ENCODE measurements at places on chromosomes 2 and 18.
A peak's percentile ranks its signal among the peaks of the same experiment; 100 is the strongest.

GRCh38 chr2:82182270-82182669 is 1877.7 kb upstream of the LRRTM1 start:
- no peak for DNase-seq

DNA sequence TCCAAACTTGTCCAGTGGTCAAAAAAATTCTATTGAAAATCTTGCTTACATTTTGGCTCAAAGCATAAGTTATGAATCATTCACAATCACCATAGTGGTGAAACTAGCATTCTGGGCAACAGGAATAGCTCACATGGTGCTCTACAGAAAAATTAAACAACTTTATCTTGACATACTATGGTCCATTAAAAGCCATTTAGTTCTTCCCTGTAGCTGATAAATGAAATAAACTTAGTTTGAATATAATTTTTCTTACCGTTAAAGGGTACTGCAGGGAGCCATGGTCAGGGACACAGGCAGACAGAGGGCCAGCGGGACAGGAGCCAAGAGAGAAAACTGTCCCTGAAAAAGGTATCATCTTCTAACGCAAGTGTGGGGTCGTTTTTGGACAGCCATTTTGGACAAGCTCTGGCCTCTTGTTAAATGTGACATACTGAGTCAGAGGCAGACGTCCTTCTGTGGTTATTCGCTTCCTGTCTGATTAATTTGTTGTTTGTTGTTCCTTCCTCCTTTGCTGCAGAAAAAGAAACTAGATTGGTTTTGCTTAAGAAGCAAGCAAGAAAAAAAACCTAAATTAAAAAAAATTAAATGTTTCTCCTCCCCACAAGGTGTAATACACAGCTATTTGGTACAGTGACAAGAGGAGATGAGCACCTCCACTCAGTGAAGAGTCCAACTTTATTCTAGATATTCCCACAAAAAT is at the start of gene WIPF1:
Gene WIPF1, minus strand, starts transcription at position 460 of the 703 bp plus-strand sequence. CDS start 12,231 bp downstream, outside the sequence.
- peak; percentile 85 for DNase-seq

- no peak for DNase-seq
These were observed 43.4 kb upstream of the AQP4 start for GRCh38 chr18:26908906-26909305.

- no peak for DNase-seq
These were observed 48.6 kb upstream of the GPR17 start for GRCh38 chr2:127597046-127597983.

DNA sequence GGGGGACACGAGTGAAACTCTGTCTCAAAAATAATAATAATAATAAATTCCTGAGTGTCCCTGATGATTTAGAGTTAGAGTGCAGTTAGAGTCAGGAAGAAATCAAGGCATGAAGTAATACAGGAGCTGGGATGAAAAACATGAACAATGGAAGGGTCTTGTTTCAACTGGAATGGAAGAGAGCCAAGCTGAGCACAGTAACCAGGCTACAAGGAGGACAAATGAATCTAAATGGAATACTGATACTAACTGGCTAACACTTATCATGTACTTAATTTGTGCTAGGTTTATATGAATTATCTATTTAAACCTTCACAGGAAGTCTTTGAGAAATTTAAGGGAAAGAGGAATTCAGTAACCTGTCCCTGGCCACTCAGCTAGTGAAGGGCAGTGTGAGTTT is 38.8 kb upstream of the PSME4 start:
- no peak for DNase-seq

GRCh38 chr2:158049129-158049855 is 52.4 kb upstream of the UPP2 start:
- DNase-seq, result no peak

DNA sequence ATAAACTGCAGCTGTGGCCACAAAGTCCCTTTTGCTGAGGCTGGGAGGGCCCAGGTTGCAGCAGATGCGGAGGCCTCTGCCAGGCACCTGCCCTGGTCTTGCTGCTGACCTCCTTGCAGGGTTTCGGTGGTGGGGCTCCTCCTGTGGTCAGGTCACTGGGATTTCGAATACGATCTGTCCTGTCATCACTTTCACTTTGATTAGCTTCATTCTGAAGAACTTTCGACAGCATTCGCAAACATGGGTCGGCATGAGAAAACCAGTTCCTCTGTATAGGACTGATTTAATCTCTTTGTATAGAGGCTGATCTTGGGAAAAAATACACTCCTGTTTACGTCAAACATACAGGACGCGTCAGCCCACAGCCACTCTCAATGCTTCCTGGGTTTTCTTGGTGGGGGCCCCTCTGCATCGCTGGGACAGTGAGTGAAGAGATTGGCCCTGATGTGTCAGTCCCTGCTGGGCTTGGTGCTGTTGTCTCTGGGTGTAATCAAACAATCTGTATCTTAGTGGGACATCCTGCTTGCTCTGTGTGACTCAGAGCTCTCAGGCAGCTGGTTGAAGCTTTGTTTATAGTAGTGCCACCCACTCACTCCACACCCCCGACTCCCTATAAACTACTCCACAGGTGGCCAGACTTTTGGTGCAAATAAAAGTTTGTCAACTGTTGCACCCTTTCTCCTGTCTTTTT is 209.4 kb upstream of the CXCR4 start:
- DNase-seq, result peak; percentile 84

GRCh38 chr18:74137920-74138538 is 9.6 kb downstream of the FBXO15 start:
- DNase-seq, result no peak

DNA sequence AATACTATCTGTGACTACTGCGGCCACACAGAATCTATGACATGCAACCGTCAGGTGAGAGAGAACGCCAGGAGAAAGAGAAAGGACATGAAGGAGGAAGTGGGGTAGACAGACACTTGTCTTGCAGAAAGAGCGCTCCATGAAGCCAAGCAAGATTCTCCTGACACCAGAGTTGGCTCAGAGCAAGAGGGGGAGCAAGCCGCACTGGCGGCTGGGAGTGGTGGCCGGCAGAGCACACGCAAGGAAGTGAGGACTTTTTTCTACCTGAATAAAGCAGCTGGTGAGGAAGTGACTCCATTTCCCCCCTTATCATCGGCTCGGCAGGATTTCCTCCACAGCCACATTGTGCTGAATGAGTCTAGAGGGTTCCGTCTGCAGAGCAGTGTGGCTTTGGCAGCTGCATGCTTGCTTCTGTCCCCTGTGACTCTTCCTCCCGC is 181.6 kb downstream of the BCL2 start:
- DNase-seq, result peak; percentile 71

DNA sequence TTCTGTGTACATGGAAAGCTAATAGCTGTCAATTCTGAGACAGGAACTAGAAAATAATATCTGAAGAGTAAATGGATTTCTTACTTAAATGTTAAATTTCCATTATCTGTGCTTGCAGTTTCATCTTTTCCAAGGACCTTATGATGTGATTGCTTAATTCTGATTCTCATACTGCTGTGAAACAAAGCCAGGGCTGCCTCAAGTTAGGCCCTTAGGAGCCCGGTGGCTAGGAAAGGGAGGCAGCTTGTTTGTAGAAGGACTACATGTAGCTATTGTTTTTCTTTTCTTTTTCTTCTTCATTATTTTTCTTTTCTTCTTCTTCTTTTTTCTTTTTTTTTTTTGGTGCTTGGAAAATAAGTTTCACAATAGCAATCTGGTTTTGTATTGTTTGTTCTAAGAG is 50.5 kb downstream of the XRCC5 start:
- DNase-seq, result no peak

DNA sequence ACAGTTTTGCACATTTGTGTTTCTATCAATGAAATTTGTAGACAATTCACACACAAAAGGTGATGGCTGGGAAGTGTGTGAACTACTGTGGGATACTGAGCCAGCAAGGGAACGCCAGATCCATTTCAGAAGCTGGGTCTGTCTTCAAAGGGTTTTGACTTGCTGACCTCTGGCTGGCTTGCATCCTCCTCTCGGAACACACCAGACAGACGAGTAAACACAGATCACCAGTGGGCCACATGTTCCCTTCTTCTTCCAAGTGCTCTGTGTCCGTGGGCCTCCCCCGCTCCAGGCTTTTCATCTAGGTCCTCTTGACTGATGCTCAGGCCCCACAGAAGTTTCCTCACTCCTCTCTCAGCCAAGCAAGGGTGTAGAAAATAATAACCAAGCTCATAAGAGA is 122.2 kb upstream of the OSR1 start:
- DNase-seq, result no peak

All from activated CD4-positive, alpha-beta T cell treated with anti-CD3 and anti-CD28 coated beads, Interleukin-2, Interleukin-6, amounts not matched to agents 100 ng/mL and 50 ng/mL, durations not matched to agents 16 hours and 8 hours (primary cell).